ENCODE measurements at places on chromosomes 13 and 19. TPM values are rescaled to one million over a fixed set of nuclear protein-coding genes. Genes with fewer than 3 reads are reported as not detected.

DNA sequence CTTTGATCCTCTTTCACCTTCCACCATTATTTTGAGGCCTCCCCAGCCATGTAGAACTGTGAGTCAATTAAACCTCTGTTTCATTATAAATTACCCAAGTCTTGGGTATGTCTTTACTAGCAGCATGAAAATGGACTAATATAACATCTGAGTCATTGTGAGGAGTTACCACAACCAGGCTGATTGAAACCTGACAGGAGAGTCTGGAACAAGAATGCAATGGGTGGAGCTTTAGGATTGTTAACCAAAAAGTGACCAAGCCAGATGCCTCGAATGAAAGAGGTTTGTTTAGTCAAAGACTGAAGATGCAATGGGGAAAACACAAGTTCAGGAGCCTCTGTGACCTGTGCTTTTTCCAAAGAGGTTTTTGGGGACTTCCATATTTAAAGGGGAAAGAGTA is 659.0 kb downstream of the SLITRK6 start:
- H3K4me1 ChIP-seq, result no peaks in the 10 kb centered on the region
- H3K4me3 ChIP-seq, result no peak overlapping the region
- no peak for DNase-seq
- H3K36me3 ChIP-seq, result no peaks in the 10 kb centered on the region

DNA sequence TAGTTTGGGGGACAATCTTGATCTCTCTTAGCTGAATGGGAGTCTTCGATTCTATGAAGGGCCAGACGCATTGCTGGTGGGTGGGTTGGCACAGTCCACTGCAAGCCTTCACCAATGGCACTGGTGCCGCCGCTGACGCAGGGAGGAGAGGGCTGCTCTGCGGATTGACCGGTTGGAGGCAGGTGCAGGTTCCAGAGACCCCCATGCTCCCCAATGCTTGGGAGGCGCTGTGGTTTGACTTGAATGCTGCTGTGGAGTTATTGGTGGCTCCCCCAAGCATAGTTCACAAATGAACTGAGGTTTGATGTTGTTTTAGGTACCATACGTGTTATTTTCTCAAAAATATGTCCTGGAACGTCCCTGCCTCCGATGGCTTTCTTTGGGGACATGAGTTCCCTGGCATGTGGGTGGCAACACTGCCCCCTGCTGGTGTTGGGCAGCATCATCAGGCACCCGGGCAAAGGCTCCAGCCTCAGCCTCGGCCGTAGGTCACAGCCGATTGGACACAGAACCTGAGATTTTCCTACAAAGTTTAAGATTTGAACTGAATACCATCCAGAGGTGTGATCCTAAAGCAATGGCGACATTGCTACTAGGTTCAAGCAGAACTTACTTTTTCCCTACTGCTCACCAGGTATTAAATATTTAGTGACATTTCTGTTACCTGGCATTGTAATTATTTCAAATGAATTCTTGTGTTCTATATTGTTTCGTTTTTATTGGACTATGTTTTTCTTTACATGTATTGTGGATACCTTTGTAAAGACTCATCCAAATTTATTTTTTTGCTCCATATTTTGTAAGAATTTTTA is 95.5 kb downstream of the ANKRD10 start:
- no peaks in the 10 kb centered on the region for H3K27me3 ChIP-seq
- H3K27ac ChIP-seq, result no peak overlapping the region
- H3K4me1 ChIP-seq, result peaks cover 5% of the 10 kb centered on the region
- no peak overlapping the region for H3K4me3 ChIP-seq

The GGACT gene
- 8.3 TPM for total RNA-seq

The LHFPL6 gene
- total RNA-seq, result not detected

The FFAR3 gene
- 1.7 TPM for total RNA-seq

Measured in CD4-positive, CD25-positive, alpha-beta regulatory T cell (primary cell).